Fibroblast of gingiva (primary cell): ENCODE measurements at places on chromosomes 7 and 10.

GRCh38 chr7:601595-602340, 82.1 kb upstream of the PDGFA start:
- no peak for DNase-seq

GRCh38 chr10:115173915-115174443, 80.8 kb downstream of the ATRNL1 start:
- DNase-seq = no peak

DNA sequence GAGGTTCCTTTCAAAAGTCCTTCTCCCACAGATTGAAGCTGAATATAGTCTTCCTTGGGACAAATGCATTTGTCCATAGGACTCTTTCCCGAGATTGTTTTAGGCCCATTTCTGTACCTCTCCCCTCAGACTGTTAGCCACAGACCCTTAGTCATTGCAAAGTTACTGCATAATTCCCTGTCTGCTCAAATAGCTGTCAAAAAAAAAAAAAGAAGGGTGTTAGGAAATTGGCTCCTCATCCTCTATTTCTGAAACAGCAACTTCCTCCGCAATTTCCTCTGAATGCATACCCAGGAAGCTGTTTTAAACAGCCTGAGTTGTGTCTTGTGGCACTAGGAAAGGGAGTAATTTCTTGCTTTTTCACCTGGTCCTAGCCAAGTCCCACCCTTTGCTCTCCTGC, 5.4 kb downstream of the LRRC4 start:
- no peak for DNase-seq

DNA sequence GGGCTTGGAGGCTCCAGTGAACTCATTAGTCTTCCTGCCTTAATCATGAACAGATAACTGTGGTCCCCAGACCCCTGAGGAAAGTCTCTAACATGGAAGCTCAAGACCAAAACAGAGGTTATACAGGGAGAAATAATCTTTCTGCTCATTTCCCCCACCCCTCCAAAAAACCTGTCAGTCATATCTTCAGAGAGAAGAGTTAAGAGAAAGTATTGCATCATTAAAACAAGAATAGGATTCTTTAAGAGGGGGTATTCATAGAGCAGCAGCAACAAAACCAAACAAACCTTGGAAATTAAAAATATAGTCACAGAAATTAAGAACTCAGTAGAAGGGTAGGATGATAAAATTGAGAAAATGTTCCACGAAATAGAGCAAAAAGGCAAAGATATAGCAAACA, 7.6 kb downstream of the CLEC2L start:
- DNase-seq = no peak

DNA sequence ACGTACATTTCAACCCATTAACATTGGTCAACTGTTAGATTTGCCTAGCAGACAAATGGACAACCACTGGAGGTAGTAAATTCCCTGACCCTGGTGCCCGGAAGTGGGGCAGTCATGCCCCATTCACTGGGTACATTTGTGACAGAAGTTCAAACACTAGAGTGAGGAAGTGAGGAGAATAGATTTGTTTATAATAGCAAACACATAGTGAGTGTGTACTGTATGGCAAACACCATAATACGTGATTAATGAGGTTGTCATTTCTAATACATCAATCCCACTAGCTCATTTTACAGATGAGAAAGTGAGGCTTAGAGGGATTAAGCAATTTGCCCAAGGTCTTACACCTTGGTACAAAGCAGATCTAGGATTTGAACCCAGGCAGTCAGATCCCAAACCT, 181.9 kb upstream of the MKLN1 start:
- DNase-seq = no peak

DNA sequence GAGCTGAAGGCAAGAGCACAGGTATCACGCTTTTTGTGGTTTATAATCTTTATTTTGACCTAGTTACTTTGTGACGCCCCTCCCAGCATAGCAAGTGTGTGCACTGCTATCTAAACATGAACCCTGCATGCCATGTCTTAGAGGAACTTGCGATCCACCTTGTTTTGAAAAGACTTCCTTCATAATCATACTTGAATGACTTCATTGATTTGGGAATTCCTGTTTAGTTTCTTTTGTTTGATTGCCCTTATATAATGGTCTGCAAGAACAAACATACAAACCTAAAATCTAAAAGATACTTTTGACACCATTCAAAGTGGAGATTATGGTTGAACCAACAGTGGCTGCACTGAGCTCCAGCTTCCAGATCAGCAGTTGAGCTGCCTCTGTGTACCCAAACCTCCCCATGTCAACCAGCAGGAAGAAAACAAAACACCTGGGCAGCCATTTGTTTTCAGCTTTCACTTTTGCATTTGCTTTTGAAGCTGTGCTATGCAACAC, 132.6 kb downstream of the CELF2 start:
- no peak for DNase-seq

DNA sequence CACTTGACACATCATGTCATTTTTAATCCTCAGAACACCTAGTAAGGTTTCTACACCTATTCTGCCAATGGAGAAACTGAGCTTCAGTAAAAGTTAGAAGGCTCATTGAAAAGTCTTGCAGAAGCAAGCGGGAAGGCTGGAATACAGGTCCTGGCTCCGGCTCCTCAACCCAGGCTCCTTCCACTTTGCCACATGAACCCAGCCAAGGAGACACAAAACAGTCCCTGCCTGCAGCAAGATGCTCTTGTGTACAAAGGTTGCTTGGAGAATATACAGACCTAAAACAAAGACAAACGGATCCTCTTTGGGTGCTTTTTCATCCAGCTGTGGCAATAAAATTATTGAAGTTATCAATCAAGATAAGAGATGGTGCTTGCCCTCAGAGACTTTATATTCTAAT, 106.8 kb downstream of the SORBS1 start:
- no peak for DNase-seq

GRCh38 chr10:4255751-4256150, 470.7 kb upstream of the KLF6 start:
- no peak for DNase-seq

GRCh38 chr7:29806995-29807841, 910 bp downstream of the WIPF3 start:
- no peak for DNase-seq

GRCh38 chr10:99393683-99394082, 36.7 kb downstream of the GOT1 start:
- DNase-seq = no peak

GRCh38 chr10:80537736-80538480, at the start of gene SH2D4B:
Gene SH2D4B (plus strand): TSS chr10:80537902. CDS start chr10:80538332, 430 bp downstream.
- DNase-seq = no peak

DNA sequence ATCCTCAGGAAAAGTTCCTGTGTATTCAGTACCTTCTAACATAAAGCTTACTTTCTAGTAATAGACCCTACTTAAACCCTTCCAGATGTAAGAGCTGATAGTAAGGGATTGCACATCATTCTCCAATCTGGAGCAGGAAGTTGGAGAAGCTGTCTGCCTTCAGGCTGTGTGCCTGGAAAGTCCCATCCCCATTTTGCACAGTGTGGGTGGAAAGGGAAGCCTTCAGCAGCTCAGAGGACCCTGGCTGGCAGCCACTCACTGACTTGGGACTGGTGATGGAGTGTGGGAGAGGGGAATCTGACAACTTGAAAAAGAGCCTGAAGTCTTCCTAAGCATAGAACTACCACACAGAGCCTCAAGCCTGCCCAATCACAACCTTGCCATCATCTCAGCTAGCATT, 164.1 kb upstream of the ADO start:
- DNase-seq = no peak
